ENCODE measurements at places on chromosomes 1 and 21. TPM values are rescaled to one million over a fixed set of nuclear protein-coding genes. Genes with fewer than 3 reads are reported as not detected.

MARK1 gene
- total RNA-seq: not detected

TFF2 gene
- not detected for total RNA-seq

GIPC2 gene
- 0.18 TPM for total RNA-seq

ZNF593OS gene
- total RNA-seq: not detected

SH2D1B gene
- 0.66 TPM for total RNA-seq

KIF17 gene
- total RNA-seq: not detected

OR2T35 gene
- total RNA-seq: not detected

C1orf141 gene
- not detected for total RNA-seq

FCGR2B gene
- total RNA-seq: 0.80 TPM

MYOC gene
- not detected for total RNA-seq

CRP gene
- 0.73 TPM for total RNA-seq

HSD3B1 gene
- not detected for total RNA-seq

HOOK1 gene
- 20.3 TPM for total RNA-seq

CATSPERE gene
- 0.79 TPM for total RNA-seq

DNA sequence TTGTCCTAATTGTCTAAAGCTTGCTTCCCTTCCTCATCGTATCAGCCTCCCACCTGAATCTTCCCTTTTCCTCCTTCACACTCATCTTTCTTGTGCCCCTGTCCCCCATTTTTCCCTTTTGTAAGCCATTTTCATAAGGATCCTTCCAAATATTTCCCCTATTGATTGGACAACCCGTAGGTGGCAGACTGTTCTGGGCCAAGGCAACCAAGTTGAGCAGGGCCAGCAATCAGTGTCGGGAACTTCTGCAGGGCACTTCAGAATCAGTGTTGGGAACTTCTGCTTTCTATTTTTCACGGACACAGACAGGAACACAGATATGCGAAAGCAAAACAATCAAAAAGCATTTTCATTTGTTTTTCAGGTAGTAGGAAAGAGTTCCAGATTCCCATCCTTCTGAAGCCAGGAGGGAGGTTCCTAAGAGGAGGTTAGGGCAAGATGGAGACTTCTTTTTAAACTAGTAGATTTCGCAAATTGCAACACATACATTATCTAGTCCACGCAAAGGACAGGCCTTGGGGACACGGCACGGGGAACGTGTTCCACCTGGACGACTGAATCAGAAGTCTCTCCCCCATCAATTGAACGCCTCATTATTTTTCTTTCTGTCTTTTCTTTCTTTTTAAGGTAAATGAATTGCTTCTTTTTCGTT lies 691 bp upstream of the MPZL1 start:
- no peaks in the 10 kb centered on the region for H3K36me3 ChIP-seq
- DNase-seq: no peak
- H3K4me3 ChIP-seq: peak overlapping the region; percentile 68
- H3K4me1 ChIP-seq: peaks cover 20% of the 10 kb centered on the region
- H3K27me3 ChIP-seq: no peaks in the 10 kb centered on the region
- no peak overlapping the region for H3K27ac ChIP-seq

DNA sequence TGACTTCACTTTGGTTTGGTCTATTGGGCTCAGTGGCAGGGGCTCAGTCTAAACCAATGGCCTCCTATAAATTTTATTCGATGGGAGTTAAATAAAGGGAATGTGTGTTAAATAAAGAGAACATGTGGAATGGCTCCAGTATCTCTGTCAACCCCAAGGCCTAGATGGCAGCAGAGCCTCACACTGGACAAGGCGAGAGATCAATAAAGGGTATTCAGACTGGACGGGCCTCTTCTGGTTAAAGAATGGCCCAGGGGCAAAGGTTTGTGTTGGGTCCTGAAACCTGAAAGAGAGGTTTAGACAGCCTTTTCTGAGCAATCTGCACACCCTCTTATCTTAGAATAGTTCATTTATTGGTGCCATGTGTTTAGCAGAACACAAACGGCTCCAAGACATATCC lies 34.7 kb downstream of the SH3BP5L start:
- DNase-seq: no peak
- no peak overlapping the region for H3K4me3 ChIP-seq
- peaks cover 10% of the 10 kb centered on the region for H3K27me3 ChIP-seq
- H3K27ac ChIP-seq: no peak overlapping the region

- H3K27me3 ChIP-seq: no peaks in the 10 kb centered on the region
- H3K27ac ChIP-seq: no peak overlapping the region
- H3K4me3 ChIP-seq: no peak overlapping the region
- no peaks in the 10 kb centered on the region for H3K36me3 ChIP-seq
- no peak for DNase-seq
- no peaks in the 10 kb centered on the region for H3K4me1 ChIP-seq
Measured at GRCh38 chr1:94319319-94320102, 82.1 kb upstream of the ARHGAP29 start.

DNA sequence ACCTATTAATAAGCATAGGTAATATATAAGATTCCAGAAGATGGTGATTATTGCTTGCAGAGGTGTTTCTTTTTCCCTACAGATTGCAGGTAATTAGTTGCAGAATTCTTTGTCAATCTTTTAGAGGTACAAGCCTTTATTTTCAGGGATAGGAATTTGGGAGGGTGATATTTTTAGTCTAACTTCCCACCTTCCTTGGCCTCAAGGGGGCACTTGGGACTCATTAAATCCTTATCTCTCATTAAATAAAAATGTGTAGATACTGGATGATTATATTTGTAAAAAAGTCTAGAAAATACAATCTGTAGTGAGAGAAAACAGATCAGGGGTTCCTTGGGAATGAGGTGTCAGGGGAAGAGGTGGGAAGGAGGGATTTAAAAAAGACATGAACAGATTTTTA lies 179.2 kb downstream of the PATJ start:
- H3K4me1 ChIP-seq: no peaks in the 10 kb centered on the region
- no peak for DNase-seq
- H3K27ac ChIP-seq: no peak overlapping the region
- H3K4me3 ChIP-seq: no peak overlapping the region
- peaks cover 4% of the 10 kb centered on the region for H3K36me3 ChIP-seq
- H3K27me3 ChIP-seq: no peaks in the 10 kb centered on the region

DNA sequence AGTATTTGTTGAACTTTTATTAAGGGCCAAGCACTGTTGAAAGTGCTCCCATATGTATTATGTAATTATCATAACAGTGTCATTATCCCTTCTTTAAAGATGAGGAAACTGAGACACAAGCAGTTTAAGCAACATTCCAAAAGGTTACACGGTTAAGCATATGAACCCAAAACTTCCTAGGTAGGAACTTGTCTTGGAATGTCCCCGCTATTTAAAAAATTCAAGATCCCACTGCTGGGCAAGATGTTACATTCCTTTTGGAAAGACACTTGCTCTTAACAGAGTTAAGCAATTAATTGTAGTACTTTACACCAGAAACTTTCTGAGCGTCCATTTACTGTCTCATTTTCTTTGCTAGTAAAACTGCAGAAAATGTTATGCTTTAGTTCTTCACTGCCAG lies 15.6 kb downstream of the LMO4 start:
- no peaks in the 10 kb centered on the region for H3K27me3 ChIP-seq
- H3K4me3 ChIP-seq: no peak overlapping the region
- peaks cover 33% of the 10 kb centered on the region for H3K36me3 ChIP-seq
- H3K27ac ChIP-seq: no peak overlapping the region
- DNase-seq: no peak

GRCh38 chr1:164524810-164525209 lies 34.2 kb upstream of the PBX1 start:
- no peak overlapping the region for H3K27ac ChIP-seq
- DNase-seq: no peak
- no peaks in the 10 kb centered on the region for H3K4me1 ChIP-seq
- H3K36me3 ChIP-seq: no peaks in the 10 kb centered on the region
- H3K27me3 ChIP-seq: no peaks in the 10 kb centered on the region

DNA sequence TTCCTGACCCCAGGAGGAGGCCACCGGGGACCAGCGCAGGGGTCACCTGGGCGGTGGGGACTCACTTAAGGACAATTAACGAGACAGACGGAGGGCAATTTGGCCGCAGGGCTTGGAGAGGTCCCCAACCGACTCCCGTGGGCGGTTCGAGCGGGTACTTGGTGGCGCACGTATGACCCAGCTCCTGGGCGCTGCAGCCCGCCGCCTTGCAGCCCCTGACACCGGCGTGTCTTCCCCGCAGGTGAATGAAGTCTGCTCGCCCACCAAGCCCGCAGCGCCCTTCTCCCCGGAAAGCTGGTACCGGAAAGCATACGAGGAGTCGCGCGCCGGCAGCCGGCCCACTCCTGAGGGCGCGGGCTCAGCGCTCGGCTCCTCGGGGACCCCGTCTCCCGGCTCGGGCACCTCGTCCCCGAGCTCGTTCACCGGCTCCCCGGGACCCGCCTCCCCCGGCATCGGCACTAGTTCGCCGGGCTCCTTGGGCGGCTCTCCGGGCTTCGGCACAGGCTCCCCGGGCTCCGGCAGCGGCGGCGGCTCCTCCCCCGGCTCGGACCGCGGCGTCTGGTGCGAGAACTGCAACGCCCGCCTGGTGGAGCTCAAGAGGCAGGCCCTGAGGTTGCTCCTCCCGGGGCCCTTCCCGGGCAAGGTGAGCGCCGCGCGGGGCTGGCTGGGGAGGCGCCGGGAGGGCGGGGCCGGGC lies 1.4 kb downstream of the KIF26B start:
- H3K27me3 ChIP-seq: peaks cover 2% of the 10 kb centered on the region
- H3K27ac ChIP-seq: no peak overlapping the region
- peak; percentile 68 for DNase-seq
- peaks cover 38% of the 10 kb centered on the region for H3K4me1 ChIP-seq

DNA sequence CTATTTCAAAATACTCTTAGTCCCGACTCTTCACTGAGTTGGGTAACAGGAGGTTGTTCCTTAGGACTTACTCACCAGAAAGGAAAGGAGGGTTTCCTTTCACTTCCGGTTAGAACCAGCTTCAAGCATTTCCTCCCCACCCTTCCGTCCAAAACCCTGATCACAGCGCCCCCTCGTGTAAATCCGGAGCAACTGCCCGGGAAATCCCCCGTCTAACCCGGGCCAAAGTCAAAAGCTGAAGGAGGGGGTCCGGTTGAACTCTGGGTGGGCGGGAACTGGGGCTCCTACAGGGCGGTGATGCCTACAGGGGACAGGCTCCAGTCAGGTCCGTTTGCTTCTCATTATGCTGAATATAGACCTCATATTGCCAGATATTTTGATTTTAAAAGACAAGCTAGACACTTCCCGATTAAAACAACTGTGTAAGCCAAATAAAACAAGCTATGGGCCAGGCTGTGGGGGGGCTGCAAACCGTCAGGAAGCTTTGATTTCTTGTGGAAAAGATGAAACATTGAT lies 15.0 kb upstream of the MTARC2 start:
- no peak overlapping the region for H3K4me3 ChIP-seq
- H3K27ac ChIP-seq: no peak overlapping the region
- H3K4me1 ChIP-seq: peaks cover 3% of the 10 kb centered on the region
- peak; percentile 70 for DNase-seq

DNA sequence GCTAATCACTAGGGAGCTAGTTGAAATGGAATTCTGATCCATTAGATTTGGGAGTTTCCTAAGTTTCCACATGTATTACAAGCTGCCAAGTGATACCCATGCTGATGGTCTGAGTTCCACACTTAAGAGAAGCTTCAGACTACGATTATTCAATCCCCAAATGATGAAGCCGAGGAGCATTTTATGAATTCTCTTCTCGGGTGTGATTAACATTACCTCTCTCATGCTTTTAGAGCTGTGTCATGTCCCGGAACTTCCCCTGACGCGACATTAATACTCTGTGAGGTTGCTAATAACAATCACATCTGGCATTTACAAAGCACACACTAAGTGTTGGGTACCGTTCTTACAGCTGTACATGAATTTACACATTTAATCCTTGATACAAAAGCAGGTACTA lies 63.0 kb downstream of the KCNJ15 start:
- peaks cover 16% of the 10 kb centered on the region for H3K4me1 ChIP-seq
- no peak for DNase-seq
- H3K27ac ChIP-seq: no peak overlapping the region
- H3K27me3 ChIP-seq: no peaks in the 10 kb centered on the region
- H3K4me3 ChIP-seq: no peak overlapping the region
- H3K36me3 ChIP-seq: no peaks in the 10 kb centered on the region

DNA sequence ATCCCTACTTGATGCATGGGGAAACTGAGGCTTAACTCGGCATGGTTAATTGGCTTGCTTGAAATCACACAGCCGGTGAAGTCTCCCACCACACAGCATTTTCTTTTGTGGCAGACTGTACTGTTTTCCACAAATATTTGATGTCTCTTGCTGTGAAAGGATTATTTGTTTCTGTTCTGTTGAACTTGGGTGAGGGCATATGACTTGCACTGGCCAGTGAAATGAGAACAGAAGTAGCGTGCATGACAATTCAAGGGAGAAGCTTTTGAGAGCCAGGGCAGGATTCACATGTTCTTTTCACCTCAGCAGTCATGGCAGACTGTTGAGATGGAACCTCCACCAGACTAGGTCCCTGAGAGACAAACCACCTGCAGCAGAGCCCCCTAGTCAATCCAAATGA lies 11.7 kb upstream of the AK2 start:
- no peaks in the 10 kb centered on the region for H3K27me3 ChIP-seq
- H3K4me1 ChIP-seq: no peaks in the 10 kb centered on the region
- no peak for DNase-seq
- H3K27ac ChIP-seq: no peak overlapping the region
- no peaks in the 10 kb centered on the region for H3K36me3 ChIP-seq

- peak overlapping the region; percentile 92 for H3K27ac ChIP-seq
- no peak for DNase-seq
- H3K27me3 ChIP-seq: no peaks in the 10 kb centered on the region
- no peak overlapping the region for H3K4me3 ChIP-seq
- H3K36me3 ChIP-seq: no peaks in the 10 kb centered on the region
Measured at GRCh38 chr1:234962340-234962989, 166.2 kb downstream of the TOMM20 start.

DNA sequence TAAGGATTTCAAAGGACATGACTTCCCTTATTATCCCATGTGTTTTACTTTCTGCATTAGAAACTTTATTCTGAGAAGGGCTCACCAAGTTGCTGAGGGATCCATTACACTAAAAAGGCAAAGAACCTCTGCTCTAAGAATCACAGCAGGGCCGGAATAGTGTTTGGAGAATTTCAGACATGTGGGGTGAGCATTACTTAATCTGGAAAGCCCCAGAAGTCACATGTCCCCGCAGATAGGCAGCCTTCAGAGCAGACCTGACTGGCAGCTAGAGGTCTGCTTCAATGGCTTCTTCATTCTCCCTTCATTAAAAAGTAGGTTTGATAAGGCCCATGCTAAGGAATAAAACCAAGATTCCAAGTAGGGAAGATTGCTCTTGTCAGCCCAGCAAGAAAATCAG lies 52.6 kb upstream of the RBM15 start:
- no peak overlapping the region for H3K27ac ChIP-seq
- H3K4me3 ChIP-seq: no peak overlapping the region
- DNase-seq: no peak
- H3K4me1 ChIP-seq: no peaks in the 10 kb centered on the region

DNA sequence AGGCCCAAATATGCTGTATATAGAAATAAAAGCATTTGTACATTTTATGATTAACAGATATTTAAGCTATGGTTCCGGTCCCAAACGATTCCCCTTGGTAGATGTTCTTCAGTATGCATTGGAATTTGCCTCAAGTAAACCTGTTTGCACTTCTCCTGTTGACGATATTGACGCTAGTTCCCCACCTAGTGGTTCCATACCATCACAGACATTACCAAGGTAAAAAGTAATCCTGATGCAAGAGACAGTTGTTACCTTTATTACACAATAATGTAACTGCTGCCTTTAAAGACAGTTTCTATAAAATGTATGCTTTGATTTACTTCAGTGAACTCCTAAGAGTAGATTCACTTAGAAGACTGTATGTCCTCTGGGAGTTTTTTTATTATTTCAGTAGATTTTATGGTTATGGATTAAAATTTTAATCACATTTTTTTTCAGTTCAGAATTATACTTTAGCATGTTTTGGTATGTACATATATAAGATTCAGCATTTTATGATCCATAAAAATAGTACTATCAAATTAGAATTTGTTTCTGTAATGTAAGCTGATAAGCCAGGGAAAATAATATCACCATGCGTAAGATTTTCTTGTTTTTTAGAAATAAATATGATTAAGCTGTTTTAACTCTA lies 96.5 kb downstream of the USP25 start:
- H3K4me3 ChIP-seq: no peak overlapping the region
- no peaks in the 10 kb centered on the region for H3K36me3 ChIP-seq
- no peaks in the 10 kb centered on the region for H3K27me3 ChIP-seq
